ENCODE measurements at places on chromosomes 11 and 22.

DNA sequence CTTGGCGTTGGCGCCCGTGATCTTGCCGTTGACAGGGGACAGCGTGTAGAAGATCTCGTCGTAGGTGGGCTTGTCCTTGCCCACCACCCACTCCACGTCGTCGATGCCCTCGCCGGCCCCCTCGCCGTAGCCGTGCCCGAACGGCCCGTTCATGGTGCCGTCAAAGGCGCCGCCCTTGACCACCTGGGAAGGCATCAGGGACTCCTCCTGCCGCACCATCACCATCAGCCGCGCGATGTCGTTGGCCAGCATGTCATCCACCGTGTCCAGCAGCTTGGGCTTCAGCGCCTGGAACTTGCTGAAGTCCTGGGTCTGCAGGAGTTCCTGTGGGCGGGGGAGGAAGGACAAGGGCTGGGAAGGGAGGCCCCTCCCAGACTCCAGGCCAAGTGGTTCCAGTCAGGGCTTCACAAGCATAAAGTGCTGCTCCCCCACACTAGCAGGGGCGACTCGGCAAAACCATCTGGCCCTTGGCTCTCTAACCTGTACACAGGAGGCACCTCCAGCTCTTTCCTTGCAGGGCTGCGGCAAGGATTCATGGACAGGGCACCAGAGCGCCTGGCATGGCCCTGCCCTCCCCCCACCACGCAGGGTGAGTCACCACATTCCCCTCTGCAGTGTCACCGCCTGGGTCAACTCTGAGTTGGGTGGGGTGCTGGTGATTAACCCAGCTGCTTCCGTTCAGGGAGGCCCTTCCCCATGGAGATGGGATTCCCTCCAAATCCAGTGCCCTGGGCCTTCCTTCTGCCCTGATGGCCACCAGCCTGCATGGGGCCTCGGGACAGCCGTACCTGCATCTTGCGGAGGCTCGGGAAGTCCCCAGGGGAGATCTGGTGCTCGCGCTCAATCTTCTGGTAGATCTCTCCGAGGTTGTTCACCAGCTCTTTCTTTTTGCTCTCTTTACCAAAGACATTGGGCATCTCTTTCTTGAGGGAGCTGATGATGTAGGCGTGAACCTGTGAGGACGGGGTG is 10.4 kb upstream of the CDC42BPG start:
- peak; percentile 97 for DNase-seq

DNA sequence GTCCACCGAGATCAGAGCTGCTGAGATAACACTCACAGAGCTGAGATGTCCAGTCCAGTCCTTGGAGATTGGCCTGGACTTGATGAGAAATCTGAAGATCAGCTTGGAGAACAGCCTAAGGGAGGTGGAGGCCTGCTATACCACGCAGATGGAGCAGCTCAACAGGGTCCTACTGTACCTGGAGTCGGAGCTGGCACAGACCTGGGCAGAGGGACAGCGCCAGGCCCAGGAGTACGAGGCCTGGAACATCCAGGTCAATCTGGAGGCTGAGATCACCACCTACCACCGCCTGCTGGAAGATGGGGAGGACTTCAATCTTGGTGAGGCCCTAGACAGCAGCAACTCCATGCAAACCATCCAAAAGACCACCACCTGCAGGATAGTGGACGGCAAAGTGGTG is 33.1 kb downstream of the CLTCL1 start:
- no peak for DNase-seq

DNA sequence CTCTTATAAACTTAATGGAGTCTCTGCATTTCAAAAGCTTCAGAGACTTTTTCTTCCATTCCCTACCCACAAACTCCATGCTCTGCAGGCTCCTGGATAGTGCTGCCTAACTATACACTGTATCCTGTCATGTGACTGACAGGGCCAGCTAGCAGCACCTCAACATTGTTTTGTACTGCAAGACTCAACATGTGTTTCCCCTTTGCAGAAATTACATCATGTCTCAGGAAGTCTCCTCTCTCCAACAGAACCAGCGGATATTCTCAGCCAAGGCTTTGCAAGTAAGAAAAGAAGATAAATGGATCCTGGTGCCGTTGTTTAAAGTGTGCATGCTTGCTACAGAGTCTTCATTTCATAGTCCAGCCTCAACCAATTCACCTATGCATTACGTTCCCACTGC is 164.0 kb upstream of the UBASH3B start:
- DNase-seq, result peak; percentile 91

DNA sequence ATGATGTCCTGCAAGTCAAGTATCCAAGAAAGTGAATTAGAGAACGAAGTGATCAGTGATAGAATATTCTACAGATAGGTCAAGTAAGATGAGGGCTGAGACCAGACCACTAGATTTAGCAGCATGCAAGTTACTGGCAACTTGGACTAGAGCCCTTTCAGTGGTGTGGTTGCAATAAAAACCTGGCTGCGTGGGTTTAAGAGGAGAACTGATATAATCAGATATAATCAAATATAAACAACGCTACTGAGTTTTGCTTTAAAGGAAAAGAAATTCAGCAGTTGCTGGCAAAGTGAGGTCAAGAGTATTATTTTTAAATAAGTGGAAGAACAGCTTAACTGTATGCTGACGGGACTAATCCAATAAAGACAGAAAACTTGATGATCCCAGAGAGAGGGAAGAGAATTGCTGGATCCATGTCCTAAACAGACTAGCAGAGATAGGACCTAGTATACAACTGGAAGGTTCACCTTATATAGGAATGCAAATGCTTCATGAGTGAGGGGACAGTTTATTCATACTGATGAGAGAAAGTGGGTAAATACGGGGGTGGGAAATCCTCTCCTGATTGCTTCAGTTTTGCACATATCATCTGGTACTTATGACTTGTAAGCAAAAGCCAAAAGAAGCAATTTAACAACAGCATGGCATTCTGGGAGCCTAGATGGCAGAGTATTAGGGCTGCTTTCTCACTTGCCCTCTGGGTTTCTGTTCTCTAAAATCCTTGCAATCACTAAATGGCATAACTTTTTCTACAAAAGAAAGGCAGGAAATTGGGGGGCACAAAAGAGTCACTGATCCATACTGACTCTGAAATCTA is 146.2 kb downstream of the RBFOX2 start:
- DNase-seq, result no peak

- DNase-seq, result peak; percentile 66
Measured at GRCh38 chr22:25027043-25027906, 74.8 kb downstream of the KIAA1671 start.

GRCh38 chr11:69820441-69820840 is 1.2 kb upstream of the FGF3 start:
- no peak for DNase-seq

DNA sequence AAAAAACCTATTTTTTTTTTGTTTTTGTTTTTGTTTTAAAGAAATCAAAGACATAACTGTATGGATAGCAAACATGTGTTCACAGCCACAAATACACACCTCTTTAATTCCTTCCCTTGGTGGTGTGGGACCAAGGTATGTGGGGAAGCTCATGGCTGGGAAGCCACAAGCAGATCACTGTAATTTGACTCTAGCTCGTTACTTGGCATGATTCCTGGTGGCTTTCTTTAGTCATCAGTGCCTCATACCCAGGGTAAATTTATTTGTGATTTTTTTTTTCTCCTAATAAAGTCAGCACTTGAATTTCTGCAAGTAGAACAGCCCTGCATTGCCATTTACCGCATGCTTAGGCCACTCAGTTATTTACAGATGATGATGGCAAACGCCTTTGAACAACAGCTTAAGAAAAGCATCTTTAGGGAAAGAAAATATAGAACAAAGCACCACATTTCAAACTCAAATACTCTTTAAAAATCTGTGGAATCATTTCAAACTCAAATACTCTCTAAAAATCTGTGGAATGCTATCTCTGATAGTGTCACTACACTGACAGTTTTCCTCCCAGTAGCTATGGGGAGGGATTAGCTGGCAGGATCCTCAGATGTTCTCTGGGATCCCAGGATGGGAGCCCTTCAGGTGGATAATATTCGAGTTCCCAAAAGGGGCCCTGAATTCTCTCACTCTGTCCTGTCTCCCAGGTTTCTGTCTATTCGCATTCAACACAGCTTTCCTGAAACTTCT is 687.2 kb downstream of the OPCML start:
- peak; percentile 85 for DNase-seq

GRCh38 chr22:23053912-23054530 is 16.3 kb upstream of the GNAZ start:
- no peak for DNase-seq

- no peak for DNase-seq
Measured at GRCh38 chr11:9687711-9688477, 24.0 kb downstream of the SWAP70 start.

- no peak for DNase-seq
Measured at GRCh38 chr22:24184057-24184798, 2.9 kb downstream of the SUSD2 start.

DNA sequence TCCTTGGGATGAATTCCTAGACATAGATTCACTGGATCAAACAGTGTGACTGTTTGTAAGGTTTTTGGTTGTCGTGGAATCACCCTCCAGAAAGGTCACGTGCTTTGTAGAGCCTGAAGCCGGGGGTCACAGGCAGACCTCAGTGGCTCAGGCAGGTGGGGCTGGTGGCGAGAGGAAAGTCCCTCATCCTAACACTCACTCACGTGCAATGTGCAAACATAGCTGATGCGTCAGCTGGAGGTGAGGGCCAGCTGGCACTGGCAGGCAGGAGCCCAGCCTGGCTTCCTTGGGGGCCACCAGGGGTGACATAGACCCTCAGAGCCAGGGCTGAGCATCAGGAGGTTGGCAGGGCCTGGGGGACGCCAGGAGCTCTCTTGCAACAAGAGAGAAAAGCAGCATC is 90.0 kb downstream of the ARHGAP8 start:
- DNase-seq, result no peak

DNA sequence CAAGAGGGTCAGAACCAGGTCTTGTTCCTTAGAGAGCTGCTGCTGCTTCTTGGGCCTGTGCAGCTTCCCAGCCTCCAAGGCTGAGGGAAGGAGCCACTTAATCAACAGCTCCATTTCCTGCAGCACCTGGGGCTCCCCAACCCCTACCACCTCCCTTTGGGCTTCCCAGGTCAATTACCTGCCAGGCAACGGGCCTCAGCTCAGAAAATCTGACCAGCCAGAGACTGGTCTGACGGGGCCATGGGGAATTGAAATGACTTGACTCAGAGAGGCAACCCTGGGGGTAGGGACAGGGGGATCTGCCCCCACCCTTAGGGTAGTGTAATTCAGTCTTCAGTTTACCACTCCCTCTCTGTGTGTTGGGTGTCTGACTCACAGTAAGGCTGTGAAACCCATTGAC is 4.7 kb upstream of the MAJIN start:
- no peak for DNase-seq

GRCh38 chr11:565921-566509 is 5.2 kb downstream of the RASSF7 start:
- no peak for DNase-seq

DNA sequence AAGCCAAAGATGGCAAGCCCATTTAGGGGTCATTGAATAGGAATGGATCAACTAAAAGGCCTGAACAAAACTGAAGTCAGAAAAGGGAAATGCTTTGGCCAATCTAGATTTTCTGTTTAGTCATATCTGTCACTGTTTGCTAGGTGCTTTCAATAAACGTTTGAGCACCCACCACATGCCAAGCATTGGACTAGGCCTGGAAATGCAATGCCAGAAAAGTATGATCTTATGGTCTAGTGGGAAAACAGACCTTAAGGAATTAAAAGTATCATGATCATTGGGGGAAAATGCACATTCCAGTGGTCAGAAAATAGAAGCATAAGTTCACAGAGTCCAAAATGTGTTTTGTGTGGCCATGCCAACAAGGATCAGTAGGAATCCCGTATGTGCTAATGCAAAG is 76.8 kb upstream of the BIRC3 start:
- no peak for DNase-seq
